ENCODE measurements at places on chromosomes 6 and 20.

DNA sequence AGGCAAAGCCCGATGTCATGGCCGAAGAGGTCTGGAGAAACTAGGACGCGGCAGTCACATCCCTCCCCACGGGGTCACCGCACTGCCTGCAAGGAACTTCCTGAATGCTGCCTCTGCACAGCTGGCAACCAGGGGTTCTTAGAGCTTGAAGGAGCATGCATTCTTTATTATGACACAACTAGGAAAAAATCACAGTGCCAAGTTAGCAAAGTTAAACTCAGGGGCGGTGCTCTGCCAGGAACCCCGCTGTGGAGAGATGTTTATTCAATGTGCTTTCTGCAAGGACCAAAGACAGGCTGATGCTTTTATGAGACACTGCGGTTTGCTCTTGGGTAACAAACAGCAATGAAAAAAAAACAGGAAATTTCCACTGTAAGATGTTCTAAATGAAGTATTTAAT, 287.3 kb upstream of the FOXQ1 start:
- no peak for DNase-seq

DNA sequence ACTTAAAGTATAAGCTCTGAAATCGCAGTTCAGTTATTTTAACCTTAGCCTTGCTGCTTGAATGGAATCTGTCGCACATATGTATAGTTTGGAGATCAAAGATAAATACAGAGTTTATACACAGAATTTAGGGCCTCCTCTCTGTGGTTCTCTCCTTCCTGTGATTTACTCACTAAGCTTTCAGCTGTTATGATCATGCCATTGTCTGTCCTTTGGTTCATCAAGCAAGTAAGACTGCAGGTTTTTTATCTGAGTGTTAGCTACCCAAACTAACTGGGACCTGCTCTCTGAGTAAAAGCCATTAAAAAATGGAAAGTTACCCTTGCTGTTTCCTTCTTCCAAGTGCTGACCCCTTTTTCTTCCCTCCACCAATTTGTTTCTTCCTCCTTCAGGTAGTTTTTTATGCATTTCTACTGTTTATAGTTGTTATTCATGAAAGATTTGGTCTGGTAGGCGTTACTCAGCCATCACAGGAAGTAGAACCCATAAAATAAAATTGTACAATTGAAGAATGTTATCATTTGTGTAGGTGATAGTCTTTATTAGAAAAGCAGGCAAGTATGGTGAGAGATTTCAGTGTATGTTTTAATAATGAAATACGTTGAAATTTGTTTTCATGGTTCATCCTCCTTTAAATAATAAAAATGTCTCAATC, 33.7 kb upstream of the SUMO4 start:
- DNase-seq = no peak

DNA sequence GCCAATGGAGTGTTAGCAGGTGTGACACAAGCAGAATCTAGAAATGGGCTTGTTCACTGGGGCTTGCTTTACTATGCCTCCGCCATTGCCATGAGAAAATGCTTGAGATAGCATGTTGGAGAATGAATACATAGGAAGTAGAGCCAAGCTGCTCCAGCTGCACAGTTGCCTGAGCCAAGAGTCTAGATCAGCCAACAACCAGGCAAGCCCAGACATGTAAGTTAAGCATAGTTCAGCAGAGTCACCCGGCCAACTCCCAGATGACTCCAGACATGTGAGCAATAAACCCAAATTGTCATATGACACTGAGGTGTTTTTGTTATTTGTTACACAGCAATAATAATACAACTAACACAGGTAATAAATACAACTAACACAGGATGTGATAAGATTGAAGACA, 167.9 kb downstream of the HAO1 start:
- no peak for DNase-seq

- DNase-seq = no peak
Measured at GRCh38 chr6:167565884-167566599, 241.2 kb downstream of the TTLL2 start.

DNA sequence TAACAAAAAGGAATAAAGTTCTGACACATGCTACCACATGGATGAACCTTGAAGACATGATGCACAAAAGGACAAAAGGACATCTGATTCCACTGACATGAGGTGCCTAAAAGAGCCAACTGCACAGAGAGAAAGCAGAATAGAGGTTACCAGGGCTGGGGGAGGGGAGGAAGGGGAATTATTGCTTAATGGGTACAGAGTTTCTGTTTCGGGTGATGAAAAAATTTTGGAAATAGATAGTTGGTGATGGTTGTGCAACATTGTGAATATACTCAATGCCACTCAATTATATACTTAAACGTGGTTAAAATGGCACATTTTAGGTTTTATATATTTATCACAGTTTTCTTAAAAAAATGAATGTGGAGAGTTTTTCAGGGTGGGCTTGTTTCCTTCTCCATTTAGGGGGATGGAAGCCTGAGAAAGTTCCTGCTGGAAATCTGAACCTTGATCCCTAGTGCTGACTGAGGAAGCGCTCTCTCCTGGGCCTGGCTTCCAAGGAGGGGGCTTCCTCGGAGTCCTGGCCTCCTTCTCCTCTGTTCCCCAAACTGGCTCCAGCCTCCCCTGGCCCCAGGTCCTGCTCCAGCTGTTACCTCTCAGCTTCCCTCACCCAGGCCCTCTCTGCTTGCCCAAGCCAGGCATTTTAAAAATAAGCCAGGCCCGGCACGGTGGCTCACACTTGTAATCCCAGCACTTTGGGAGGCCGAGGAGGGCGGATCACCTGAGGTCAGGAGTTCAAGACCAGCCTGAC, 79.2 kb downstream of the NOL4L start:
- no peak for DNase-seq

- no peak for DNase-seq
Measured at GRCh38 chr6:143745166-143746133, 67.7 kb downstream of the PHACTR2 start.

DNA sequence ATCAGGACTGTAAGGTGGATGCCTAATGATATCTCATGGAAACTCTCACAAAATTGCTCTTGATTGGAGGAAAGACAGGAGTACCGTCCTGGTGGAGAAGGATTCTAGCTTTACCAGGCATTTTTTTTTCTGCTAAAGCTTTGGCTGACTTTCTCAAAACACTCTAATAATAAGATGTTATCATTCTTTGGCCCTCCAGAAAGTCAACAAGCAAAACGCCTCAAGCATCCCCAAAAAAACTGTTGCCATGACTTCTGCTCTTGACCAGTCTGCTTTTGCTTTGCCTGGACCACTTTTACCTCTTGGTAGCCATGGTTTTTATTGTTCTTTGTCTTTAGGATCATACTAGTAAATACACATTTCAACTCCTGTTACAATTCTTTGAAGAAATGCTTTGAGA, 55.5 kb upstream of the RUNX2 start:
- DNase-seq = no peak

Data from stimulated activated CD4-positive, alpha-beta T cell treated with anti-CD3 and anti-CD28 coated beads, Interleukin-15, amount 100 ng/mL, for 1 hour (primary cell).